Stimulated activated CD8-positive, alpha-beta memory T cell treated with anti-CD3 and anti-CD28 coated beads, Interleukin-4, amount 100 ng/mL, for 24 hours (primary cell): ENCODE measurements at places on chromosomes 2 and 18.

DNA sequence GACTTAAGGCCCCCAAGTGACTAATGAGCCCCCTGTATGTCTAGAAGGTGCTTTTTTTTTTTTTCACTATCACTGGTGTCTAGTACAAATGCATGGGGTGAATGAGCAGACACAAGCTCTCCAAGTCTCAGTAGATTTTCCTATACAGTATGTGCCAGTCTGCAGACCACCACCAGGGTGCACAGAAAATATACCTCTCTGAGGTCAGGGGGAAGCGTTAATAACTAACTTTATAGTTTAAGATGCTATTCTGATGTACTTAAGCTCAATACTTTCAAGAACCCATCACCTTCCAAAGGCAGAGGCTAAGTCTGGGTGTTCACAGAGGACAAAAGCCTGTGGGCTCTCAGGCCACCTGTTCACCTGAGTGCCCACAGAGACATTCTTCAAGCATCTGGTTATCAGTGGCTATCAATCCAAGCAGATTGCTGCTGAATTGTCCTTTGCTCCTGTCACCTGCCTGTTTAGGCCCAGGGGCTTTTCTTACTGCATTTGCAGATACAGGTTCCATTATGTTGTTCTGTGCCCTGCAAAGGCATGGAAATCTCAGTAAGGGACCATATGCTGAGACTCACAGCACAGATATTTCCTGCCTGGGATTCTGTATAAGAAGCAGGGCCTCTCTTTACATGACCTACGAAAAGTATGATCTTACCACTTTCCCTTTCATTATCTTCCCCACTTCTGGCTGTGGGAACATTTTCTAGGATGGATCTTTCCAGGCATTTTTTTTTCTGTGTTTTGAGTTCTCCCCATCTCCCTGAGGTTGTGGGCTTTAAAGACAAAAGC is 534.6 kb downstream of the TNS1 start:
- DNase-seq, result no peak

GRCh38 chr2:2326068-2327040 is 4.7 kb downstream of the MYT1L start:
- DNase-seq, result no peak

GRCh38 chr2:195543902-195544894 is 112.8 kb upstream of the SLC39A10 start:
- no peak for DNase-seq

GRCh38 chr2:213251618-213252017 is 32.6 kb upstream of the SPAG16 start:
- no peak for DNase-seq

DNA sequence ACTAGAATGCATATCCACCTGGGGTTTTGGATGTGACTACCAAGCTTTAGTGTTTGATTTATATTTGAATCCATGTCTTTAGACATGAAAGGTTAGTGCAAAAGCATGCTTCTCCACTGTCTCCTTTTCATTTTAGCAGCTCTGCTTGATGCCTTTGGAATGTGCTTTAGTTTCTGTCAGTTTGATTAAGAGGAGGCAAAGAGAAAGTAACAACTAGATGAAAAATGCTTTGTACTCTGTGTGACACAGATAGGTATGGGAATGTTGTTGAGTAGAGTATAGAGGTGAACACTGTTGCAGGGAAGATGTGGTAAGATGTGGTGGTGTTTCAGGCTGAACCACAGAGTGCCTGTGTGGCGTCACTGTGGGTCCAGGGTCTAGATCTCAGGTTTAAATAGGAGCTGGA is 19.8 kb downstream of the PIK3C3 start:
- DNase-seq, result no peak

DNA sequence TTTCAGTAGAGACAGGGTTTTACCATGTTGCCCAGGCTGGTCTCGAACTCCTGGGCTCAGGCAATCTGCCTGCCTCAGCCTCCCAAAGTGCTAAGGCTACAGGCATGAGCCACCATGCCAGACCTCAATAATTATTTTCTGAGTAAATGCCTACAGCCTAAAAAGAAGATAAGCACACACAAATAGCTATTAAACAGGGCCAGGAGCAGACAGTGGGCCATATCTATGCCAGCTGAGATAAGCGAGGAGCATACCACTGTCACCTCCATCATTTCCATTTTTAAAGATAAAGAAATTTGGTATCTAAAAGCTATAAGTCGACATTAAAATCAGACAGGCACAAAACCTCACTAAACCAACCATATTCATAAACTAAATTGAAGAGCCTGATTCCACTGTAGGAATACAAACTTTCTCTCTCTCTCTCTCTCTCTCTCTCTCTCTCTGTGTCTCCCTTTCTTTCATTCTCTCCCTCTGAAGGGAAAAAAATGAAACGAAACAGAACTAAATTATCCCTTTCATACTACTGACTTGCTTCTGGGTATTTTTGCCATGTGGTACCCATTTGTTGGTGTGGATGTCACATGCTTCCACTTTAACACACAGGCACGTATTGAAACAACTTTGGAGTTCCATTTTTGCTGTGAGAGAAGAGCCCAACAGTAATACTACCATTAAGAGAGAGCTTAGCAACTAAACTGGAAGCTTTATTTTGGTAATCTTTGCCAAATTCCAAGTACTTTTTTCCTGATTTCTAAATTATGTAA is 51.0 kb downstream of the FARSB start:
- DNase-seq, result no peak

- no peak for DNase-seq
These were observed 50.2 kb downstream of the VWA3B start for GRCh38 chr2:98137196-98137595.

DNA sequence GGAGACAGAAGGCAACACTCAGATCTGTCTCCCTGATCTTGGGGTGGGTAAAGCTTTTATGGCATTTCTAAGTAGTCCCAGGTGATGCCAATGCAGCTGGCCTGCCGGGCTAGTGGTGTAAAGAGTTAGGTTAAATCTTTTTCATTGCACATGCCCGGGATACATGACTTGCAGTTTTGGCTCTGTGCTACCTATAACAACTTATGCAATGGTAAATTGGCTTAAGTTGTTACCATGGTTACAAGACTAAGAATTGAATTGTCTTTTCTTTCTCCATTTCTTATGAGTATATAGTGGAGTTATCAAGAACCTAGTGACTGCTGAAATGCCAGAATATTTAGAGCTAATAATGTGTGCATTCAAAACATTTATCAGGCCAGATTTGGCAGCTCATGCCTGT is 5.3 kb upstream of the FAM110C start:
- no peak for DNase-seq

DNA sequence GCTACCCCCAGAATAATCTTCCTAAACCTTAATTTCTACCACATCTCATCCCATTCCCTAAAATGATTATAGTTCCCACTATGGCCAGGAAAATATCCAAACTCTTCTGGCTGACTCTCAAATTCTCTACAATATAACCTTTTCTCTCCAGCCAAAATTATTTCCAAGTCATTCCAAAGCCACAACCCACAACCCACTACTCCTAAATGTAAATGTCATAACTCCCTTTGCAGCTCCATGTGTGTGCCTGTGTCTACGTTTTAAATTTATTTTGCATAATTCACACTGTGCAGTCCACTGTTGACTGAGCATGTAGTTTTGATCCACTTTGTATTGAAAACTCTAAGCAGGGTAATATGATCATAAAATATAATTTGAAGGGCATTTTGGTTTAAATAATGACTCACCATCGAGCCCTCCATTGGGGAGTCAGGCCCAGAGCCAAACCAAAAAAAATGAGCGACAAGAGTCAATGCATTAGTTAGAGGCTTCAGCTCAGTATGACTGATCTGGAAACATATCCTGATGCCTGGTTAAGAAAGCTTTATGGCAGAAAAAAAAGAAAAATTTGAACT is 171.0 kb downstream of the AFF3 start:
- DNase-seq, result no peak

- no peak for DNase-seq
These were observed 1.1 kb downstream of the BIN1 start for GRCh38 chr2:127105656-127106456.

- no peak for DNase-seq
These were observed 28.0 kb downstream of the ST6GAL2 start for GRCh38 chr2:106857882-106858478.

- no peak for DNase-seq
These were observed 151.5 kb downstream of the UPP2 start for GRCh38 chr2:158253170-158253569.

- DNase-seq, result no peak
These were observed 55.0 kb downstream of the ARHGAP25 start for GRCh38 chr2:68789603-68790002.

DNA sequence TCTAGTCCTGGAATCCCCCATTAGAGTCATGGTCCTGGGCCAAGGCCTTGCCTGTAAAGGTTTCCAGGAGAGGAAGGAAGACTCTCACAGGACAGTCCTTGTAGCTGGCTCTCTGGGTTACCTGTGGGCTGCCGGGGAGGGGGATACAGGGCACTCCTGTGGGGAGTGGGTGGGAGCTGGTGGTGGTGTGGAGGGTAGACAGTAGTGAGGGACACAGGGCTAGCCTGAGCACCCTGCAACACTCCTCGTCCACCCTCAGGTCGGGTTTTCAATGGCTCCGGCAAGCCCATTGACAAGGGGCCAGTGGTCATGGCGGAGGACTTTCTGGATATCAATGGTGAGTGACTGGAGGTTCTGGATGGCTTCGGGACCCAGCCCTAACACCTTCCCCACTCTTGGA is 19.7 kb upstream of the ANKRD53 start:
- DNase-seq, result no peak

DNA sequence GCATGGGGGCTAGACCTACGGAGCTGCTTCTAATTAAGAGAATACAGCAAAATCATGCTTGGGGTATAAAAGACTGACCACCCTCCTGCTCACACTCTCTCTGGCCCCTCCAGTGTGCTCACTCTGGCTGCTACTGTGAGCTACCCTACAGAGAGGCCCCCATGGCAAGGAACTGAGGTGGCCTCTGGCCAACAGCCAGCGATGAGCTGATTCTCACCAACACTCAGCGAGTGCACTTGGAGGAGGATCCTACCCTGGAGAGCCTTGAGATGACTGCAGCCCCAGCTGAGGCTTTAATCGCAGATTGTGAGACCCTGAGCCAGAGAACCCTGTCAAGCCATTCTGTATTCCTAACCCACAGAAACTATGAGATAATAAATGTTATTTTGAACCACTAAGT is 88.2 kb downstream of the GFPT1 start:
- no peak for DNase-seq

DNA sequence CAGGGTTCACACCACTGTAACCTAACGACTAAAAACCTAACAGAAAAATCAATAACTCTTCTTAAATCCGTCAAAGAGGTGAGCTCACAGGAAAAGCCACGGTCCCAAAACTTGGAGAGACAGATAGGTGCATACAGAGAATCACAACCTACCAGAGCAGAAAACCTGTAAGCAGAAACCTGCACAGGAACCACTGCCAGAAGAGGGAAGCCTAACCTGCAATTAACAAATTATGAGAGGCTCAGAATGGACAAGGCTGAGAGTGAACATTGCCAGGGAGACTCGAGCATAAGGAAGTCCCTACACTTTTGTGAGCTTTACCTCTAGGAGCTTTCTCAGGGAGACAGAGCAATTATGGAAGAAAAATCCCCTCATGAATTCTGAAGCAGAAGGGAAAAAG is 156.2 kb upstream of the NETO1 start:
- DNase-seq, result no peak

DNA sequence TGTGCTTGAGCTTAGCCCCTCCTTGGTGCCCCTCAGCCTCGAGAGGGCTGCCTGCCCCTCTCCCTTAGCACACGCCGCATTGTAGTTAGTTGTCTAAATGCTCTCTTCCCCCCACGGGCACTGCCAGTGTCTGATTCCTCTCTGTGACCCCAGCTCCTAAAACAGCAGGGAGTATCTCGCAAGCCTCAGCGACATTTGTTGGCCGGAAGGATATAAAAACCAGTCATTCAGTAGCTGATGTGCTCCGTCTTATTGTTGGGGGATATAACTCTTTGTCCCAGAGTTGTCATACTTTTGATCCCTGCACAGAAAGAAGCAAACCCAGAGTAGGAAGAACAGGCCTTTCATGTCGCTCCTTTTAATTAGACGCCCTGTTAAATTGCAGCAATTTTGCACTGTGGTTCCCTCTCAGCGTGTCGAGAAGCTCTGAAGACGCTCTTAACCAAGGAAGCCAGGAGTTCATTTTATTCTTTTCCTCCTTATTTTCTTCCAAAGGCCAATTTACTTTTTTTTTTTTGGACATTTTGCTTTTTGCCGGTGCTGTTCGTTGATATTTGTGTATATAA is 201.8 kb downstream of the KLHL29 start:
- DNase-seq, result no peak

DNA sequence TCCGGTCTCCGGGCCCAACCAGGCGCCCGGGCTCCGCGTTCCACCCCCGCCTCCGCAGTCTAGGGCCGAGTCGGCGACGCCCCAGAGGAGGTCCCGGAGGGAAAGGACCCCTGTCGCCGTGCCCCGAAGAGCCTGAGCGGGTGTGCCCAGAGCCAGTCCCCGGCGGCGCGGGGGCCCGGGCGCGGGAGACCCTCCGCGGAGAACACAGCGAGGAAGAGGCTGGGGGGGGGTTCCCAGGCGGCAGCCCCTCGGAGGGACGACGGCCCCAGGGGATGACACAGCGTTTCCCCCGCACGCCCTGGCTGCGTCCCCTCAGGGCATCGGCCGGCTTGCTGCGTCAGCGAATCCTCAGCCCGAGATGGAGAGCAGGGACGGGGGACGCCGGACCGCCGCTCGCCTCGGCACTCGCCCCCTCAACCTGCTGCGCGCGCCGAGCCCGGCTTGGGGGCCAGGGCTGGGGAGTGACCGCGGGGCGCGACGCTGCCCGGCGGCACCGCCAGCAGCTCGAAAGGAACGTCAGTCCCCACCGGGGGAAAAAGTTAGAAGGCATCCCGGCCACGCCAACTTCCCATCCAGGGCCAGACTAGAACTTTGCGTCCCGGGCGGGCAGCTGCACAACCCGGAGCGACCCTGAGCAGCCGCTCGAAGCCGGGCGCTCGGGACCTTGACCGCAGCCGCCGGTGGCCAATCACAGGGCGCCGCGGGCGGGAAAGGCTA is 711 bp downstream of the SFXN5 start:
- peak; percentile 43 for DNase-seq

DNA sequence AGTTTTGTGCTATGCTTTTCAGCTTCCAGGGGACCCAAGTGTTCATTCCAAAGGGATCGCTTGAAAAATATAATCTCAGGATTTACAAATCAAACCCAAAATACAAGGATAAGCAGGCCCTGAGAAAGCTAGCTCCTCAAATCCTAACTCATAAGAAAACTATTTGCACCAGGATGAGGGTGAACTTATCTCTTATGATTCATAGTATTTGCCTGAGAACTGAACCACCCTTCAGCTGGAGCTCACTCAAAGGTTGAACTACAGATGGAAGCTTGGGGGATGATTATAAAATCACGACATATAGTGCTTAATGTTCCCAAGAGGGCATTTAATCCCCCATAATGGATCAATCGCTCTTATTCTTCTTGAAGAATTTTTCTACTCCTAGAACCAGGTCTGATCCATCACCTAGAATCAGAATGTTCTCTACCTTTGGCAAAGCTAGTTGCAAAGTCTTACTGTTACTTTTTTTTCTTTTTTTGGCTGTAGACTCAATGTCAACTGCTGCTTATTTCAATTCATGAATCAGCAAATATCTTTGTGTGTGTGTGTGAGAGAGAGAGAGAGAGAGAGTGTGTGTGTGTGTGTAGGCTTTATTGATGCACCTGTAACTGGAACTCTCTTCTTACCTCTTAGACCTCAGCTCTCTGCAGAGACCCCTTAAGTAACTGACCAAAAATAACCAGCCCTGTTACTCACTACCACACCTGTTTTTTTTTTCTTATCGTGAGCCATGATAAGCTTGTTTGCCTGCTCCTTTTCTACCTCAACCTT is 44.8 kb downstream of the ARL4C start:
- DNase-seq, result no peak

- DNase-seq, result no peak
These were observed 108.5 kb upstream of the COL5A2 start for GRCh38 chr2:189287982-189288521.
